Osteoblast (primary cell): ENCODE measurements at places on chromosomes 11 and 22. TPM values are rescaled to one million over a fixed set of nuclear protein-coding genes. Genes with fewer than 3 reads are reported as not detected.

SUSD2 gene
- total RNA-seq: 0.72 and 2.4 TPM in 2 replicates

PAAF1 gene
- total RNA-seq: 5.4 and 9.1 TPM in 2 replicates

GRCh38 chr11:70488171-70488703, 89.9 kb downstream of the CTTN start:
- no peak overlapping the region for H3K27ac ChIP-seq
- H3K36me3 ChIP-seq: no peaks in the 10 kb centered on the region
- H3K4me1 ChIP-seq: no peaks in the 10 kb centered on the region
- H3K27me3 ChIP-seq: peaks cover 5% of the 10 kb centered on the region
- DNase-seq: peak; percentile 79

SCUBE1 gene
- total RNA-seq: 2.1 and 2.2 TPM in 2 replicates

- no peaks in the 10 kb centered on the region for H3K27me3 ChIP-seq
- DNase-seq: peak; percentile 81
- no peak overlapping the region for H3K27ac ChIP-seq
- H3K4me3 ChIP-seq: no peak overlapping the region
- H3K36me3 ChIP-seq: peaks cover 43% of the 10 kb centered on the region
These were observed 39.4 kb downstream of the SBF1 start for GRCh38 chr22:50435291-50436014.

DNA sequence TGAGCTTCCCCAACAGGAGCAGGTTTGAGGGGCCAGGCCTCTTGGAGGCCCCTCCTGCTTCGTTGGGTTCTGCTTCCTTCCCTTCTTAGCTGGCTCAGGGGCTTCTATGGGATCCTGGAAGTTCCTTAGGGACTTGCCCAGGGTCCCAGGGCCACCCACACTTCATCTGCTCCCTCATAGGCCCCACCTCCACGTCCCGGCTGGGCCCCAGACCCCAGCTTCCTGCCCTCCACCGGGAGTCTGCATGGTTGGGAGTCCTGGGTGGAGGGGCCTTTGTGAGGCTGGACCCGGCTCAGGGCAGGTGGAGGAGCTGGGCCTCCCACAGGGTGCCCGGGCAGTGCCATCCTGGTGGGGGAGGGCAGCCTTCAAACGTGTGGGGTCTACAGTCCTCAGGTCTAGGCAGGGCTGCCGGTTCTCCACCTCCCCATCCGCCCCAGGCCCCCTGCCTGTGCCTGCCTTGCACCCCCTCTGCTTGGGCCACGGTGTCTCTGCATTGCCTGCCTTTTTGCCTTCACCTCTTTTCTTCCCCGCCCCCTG, 11.6 kb downstream of the OTUB1 start:
- peak; percentile 91 for DNase-seq
- H3K4me1 ChIP-seq: peaks cover 9% of the 10 kb centered on the region

RIC3 gene
- not detected in 2 replicates for total RNA-seq

- H3K27ac ChIP-seq: no peak overlapping the region
- H3K4me3 ChIP-seq: no peak overlapping the region
- no peak for DNase-seq
- no peaks in the 10 kb centered on the region for H3K4me1 ChIP-seq
These were observed 988 bp downstream of the MGAT3 start for GRCh38 chr22:39457556-39458443.

C11orf87 gene
- 4.3 and 4.7 TPM in 2 replicates for total RNA-seq

SNX32 gene
- 1.1 and 1.5 TPM in 2 replicates for total RNA-seq

GRCh38 chr11:20042811-20043341, 117.4 kb downstream of the DBX1 start:
- no peaks in the 10 kb centered on the region for H3K27me3 ChIP-seq
- H3K4me3 ChIP-seq: no peak overlapping the region
- no peak overlapping the region for H3K27ac ChIP-seq
- peaks cover 38% of the 10 kb centered on the region for H3K36me3 ChIP-seq
- DNase-seq: no peak

MRGPRE gene
- under 0.01 TPM in 1 of 2 replicates, not detected in the other for total RNA-seq

TTC36 gene
- 1.1 and 1.2 TPM in 2 replicates for total RNA-seq

DNA sequence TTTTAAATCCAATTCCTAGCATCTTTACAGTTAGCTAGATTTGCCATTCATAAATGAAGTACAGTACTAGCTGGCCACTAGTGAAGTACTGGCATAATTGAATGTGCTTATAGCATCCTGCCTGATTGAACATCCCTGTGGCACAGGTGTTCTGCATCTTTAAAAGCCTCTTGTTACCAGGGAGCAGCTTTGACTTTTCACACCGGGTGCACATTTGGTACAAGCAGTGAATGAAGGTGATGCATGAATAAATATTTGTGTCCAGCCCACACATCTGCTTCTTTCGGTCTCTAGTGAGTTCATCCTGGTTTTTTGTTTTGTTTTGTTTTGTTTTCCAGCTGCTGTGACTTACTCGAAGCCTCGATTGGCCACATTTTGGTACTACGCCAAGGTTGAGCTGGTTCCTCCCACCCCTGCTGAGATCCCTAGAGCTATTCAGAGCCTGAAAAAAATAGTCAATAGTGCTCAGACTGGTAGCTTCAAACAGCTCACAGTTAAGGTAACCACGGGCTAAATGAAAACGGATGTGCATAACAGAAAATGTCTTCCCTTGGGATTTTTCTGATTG, 5.3 kb downstream of the ATP5MG start:
- H3K27ac ChIP-seq: peak overlapping the region; percentile 19
- no peak overlapping the region for H3K4me3 ChIP-seq
- no peaks in the 10 kb centered on the region for H3K27me3 ChIP-seq

RBX1 gene
- total RNA-seq: 28.2 and 38.3 TPM in 2 replicates

QSER1 gene
- total RNA-seq: 25.6 and 28.6 TPM in 2 replicates

TEX54 gene
- total RNA-seq: not detected in 2 replicates

MMP8 gene
- total RNA-seq: under 0.01 TPM in 1 of 2 replicates, not detected in the other

GRCh38 chr11:66126808-66127555, 56.9 kb downstream of the PACS1 start:
- H3K27me3 ChIP-seq: no peaks in the 10 kb centered on the region
- H3K4me1 ChIP-seq: peaks cover 28% of the 10 kb centered on the region
- H3K4me3 ChIP-seq: no peak overlapping the region
- DNase-seq: peak; percentile 73

GRCh38 chr22:46560696-46561295, 23.4 kb upstream of the CELSR1 start:
- no peaks in the 10 kb centered on the region for H3K27me3 ChIP-seq
- DNase-seq: peak; percentile 35
- H3K4me3 ChIP-seq: no peak overlapping the region
- H3K36me3 ChIP-seq: no peaks in the 10 kb centered on the region

DNA sequence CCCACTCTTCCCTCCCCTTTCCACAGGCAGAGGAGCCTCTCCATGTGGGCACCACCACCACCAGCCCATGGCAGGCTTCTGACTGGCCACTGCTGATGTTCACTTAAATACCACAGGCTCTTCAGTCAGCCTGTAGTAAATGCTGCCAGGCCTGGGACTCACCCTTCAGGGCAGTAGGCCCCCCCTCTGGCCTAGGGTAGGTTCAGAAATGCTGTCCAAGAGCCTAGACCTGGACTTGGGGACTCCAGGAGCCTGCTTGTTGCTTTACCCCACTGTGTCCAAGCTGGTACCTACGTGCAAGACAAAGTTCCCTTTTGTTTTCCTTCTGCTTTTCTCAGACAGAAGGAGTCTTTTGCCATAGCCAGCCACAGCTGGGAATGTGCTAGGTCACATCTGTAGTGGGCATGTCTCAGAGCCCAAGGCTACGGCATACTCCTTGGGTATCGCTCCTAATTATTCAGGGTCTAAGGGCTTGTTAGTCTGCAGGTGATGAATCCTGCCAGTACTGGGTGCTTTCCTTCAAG, 38.6 kb downstream of the TMEM135 start:
- H3K27me3 ChIP-seq: no peaks in the 10 kb centered on the region
- H3K27ac ChIP-seq: no peak overlapping the region
- no peaks in the 10 kb centered on the region for H3K4me1 ChIP-seq
- no peaks in the 10 kb centered on the region for H3K36me3 ChIP-seq
- H3K4me3 ChIP-seq: no peak overlapping the region

DNA sequence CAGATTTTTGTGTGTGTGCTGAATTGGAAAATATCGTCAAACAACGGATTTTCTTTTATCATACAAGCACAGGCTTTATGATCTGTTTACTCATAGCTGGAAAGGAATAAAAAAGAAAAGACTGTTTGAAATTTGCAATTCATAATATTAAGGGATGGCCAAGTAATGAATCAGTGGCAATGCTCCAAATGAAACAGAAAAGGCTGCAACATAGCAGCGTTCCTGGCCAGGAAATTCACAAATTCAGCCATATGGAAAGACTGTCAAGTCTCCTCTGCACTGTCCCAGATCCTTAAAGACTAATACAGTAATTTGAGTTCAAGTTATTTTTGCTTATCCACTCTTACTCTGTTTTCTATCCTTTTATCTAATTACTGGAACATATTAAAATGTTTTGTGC, 98.2 kb downstream of the MSANTD4 start:
- DNase-seq: no peak
- H3K36me3 ChIP-seq: no peaks in the 10 kb centered on the region
- H3K27me3 ChIP-seq: no peaks in the 10 kb centered on the region
- H3K27ac ChIP-seq: no peak overlapping the region
